ENCODE measurements at places on chromosomes 2 and 18.

GRCh38 chr2:181371782-181372645 is 85.2 kb upstream of the ITGA4 start:
- no peak for DNase-seq

DNA sequence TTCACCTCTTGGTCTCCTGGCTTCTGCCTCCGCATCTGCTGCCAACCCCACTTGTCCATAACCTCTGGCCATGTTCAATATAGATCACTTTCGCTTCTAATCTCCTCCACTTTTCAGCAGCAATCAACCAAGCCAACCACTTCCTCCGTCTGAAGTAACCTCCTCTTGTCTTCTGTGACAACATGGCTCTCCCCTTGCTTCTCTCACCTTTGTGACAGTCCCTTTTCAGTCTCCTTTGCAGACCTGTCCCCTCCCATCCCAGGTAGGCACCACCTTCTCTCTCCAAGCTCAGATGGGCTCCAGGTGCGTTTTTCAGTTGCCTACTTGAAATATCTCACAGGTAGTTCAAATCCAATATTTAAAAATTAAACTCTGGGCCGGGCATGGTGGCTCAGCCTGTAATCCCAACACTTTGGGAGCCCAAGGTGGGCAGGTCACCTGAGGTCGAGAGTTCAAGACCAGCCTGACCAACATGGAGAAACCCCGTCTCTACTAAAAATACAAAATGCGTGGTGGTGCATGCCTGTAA is 4.7 kb upstream of the PSD4 start:
- DNase-seq = no peak

GRCh38 chr18:13594551-13594950 is 131.8 kb downstream of the FAM210A start:
- DNase-seq = no peak

DNA sequence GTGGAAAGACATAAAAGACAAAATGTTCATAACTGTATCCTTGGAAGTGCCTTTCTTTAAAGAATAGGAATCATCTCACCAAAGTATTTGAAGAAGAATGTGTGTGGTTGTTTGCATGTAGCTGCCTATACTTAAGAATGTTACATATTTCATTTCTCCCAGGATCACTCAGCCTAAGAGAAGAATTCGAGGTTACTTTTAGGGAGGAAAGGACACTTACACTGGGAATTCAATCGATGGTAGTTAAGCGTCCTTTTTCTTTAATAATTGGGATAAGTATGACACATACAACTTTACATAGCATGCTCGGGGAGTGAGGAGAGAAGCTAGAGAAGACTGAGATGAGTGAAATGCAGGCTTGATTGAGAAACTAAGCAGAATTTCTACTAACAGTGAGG is 22.0 kb upstream of the CYP1B1 start:
- no peak for DNase-seq

DNA sequence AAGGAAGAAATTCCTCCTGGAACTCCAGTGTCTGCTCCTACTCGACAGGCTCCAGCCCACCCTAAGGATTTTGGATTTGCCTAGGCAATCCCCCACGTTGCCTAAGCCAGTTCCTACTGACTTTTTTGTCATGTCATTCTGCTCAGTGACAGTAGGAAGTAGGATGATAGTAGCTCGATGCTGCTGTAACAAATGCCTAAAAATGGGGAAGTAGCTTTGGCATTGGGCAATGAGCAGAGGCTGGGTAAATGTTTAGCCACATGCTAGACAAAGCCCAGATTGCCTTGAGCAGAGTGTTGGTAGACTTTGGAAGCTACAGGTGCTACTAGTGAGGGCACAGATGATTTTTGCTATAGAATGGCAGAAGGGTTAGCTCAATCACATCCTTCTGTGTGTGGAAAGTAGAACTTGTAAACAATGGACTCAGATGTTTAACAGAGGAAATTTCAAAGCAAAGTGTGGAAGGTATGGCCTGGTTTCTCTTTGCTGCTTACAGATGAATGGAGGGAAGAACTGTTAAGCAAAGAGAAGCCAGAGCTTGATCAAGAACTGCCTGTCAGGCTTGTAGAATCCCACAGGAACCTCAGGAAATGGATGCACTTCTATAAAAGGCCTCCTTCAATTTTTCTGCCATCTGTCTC is 154.8 kb downstream of the RNF144A start:
- DNase-seq = no peak

DNA sequence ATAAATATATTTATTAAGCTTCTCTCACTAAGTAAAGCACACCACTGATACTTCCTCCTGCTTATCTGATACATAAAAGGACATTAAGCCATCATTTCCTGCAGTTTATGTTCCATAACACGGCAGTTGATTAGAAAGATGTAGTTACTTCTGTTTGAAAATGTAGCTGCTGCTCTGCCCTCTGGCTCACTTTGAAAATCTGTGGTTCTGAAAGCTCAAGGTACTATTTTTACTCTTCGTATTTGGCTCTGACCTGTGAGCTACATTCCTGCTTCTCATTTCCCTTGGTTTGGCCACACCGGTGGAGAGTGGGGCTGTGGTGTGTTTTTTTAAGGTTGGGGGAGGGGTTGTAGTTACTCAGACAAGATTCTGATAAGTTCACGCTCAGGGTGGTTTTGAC is 12.8 kb upstream of the TTN start:
- no peak for DNase-seq

GRCh38 chr2:61165946-61166345 is 4.0 kb downstream of the C2orf74 start:
- DNase-seq = no peak

DNA sequence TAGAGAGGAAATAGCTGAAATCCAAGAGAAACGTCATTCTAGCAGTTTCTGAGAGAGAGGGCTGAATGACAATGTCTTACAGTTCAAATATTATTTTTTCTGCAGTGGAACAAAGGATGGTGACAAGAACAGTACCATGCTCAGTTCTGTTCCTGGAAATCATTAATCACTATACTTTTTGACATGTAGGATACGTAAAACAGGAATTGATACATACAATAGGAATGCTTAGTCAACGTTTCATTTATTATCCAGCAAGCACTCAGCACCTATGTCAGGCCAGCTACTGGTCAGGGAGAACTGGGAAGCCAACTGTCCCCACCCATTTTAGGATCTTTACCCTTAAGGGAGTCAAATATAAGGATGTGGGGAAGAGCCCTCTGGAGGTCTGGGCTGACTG is 114.7 kb downstream of the DHRS9 start:
- DNase-seq = no peak

DNA sequence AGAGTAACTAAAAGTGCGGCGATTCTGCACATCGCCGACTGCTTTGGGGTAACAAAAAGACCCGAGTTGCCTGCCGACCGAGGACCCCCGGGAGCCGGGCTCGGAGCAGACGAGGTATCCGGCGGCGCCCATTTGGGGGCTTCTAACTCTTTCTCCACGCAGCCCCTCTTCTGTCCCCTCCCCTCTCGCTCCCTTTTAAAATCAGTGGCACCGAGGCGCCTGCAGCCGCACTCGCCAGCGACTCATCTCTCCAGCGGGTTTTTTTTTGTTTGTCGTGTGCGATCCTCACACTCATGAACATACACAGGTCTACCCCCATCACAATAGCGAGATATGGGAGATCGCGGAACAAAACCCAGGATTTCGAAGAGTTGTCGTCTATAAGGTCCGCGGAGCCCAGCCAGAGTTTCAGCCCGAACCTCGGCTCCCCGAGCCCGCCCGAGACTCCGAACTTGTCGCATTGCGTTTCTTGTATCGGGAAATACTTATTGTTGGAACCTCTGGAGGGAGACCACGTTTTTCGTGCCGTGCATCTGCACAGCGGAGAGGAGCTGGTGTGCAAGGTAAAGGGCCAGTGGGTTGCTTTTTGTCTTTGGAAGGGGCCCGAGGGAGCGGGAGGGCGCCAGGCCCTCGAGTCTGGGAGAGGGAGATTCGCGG is 1.4 kb downstream of the TRIB2 start:
- DNase-seq = peak; percentile 73

DNA sequence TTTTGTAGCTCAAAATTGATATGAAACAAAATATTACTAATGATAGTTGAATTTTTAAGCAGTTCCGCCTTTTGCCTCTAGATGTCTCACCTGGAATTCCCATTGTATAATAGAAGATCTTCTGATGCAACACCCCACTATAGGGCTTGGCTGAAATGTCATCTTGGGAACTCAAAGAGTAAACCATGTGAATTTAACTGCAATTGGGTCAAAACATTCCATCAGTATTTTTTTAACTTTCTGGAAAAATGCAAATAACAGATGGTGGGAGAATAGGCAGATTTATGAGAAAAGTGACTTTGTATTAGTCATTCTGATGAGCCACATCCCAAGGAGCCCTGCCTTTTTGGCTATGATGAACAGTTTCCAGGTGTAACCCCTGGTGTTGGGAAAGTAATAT is 489.9 kb downstream of the NYAP2 start:
- DNase-seq = peak; percentile 33

GRCh38 chr2:236765478-236765877 is 195.9 kb downstream of the ACKR3 start:
- no peak for DNase-seq

- no peak for DNase-seq
Measured at GRCh38 chr2:68177541-68177940, 19.9 kb downstream of the PNO1 start.

GRCh38 chr2:120842456-120843439 is 107.1 kb downstream of the GLI2 start:
- DNase-seq = no peak

GRCh38 chr18:74532511-74533025 is 1.7 kb upstream of the CNDP1 start:
- DNase-seq = no peak

DNA sequence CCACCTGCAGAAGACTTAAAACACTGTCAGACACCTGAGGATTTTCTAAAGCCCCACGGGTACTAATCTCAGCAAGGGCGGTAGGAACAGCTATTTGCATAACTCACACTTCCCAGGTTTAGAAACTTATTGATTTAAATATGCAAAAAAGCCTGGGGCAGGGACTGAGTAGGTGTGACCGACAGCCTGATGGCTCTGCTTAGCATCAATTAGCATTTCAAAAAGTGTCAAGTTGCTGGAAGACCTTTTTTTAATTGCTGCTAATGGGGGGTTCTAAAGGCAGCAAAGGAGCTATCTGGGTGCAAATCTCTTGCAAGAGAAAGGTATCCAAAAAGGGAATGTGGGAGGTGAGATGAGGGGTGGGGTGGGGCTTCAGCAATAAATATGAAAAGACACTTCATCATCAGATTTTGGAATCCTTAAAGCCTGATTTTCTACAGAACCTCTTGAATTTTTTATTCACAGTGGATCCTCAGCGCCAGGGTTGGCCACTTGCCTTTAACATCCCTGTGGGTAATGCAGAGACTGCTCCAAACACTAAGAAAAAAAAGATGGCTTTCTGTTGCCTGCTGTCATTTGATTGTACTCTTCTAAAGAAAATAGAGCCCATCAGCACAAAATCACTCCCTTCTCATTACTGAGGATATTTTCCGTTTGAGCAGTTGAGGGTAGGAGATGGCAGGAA is 121.1 kb upstream of the RMP24 start:
- DNase-seq = no peak

DNA sequence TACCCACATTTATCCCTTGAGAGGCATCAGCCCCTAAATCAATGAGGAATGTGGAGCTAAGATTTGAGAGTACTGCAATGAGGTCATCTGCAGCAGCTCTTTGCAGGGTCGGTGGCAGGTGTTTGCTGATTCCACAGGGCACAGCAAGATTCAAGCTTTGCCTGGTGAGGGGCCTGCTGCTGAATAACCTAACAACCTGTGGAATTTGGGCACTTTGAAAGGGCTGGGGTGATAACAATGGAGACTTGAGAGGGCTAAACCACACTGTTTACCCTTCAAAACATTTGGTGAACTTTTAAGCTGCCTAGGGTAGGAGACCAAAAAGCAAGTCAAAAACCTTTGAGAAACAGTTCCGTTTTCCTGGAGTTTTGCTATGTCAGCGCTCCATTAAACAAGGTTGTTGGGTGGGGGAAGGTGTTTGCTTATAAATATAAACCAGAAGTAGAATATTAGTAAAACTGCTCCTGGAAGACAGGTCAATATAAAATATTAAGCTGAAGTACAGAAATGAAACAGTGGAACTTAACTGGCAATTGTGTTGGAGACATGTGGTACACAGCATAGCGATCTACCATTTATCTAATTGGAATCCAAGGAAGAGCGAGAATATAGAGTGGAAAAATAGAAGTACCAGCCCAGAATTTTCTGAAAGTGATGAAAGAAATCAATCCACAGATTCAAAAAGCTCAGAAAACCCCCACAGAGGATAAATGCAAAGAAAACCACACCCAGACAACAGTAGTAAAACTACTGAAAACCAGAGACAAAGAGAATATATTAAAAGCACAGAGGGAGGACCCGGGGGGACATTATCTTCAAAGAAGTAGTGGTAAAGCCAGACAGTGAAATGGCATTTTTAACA is 15.7 kb downstream of the COPS8 start:
- DNase-seq = no peak

GRCh38 chr2:204591225-204591624 is 46.0 kb downstream of the PARD3B start:
- DNase-seq = no peak

DNA sequence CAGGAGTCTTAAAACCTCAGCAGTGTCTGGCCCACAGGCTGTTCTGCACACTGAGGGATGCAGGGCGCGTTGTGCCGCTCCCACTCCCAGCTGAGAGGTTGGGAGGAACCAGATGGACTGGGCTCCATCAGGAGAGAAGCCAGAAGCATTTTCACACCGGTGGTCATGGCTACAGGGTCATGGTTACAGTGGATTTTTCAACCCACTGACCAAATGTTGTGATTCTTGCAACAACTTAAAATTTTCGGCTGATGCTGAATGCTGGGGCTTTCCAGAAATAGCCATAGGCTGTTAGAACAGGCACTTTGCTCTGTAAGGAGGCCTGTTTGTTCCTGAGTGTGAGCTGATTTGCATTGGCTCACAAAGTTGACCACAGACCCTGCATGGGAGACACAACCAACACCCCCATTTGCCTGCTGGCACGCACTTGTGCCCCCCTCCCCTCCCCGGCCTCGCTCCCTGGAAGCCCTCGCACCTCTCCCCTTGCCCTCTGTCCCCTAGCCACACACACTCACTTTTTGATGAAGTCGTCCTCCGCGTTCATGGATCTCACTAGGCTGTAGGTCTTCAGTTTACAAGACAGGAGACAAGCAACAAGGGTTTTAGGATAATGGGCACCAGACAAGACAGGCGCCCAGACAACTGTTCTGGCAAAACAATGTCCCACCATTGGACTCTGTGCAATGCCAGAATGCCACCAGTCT is 3.4 kb downstream of the LPIN1 start:
- no peak for DNase-seq

DNA sequence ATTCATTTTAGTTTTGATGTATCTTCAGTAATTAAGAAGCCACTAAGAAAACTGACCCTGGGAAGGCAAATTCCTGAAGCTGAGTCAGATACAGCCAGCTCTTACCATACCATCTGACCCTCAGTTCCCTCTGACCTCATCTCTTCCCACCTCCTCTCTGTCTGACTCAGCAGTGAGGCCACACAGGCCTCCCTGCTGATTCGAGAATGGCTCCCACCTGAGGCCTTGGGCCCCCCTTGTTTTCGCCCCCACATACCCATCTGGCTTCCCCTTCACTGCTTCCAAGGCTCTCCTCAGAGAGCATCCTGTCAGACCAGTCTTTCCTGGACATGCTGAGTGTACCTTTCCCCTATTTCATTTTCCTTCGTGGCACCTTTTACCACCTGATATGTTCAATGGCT is 71.0 kb upstream of the CYP1B1 start:
- no peak for DNase-seq

GRCh38 chr2:8622199-8622911 is 59.5 kb upstream of the ID2 start:
- DNase-seq = no peak

GRCh38 chr18:47985866-47986265 is 55.4 kb upstream of the SMAD2 start:
- no peak for DNase-seq
